ENCODE measurements at places on chromosomes 13 and 19.

DNA sequence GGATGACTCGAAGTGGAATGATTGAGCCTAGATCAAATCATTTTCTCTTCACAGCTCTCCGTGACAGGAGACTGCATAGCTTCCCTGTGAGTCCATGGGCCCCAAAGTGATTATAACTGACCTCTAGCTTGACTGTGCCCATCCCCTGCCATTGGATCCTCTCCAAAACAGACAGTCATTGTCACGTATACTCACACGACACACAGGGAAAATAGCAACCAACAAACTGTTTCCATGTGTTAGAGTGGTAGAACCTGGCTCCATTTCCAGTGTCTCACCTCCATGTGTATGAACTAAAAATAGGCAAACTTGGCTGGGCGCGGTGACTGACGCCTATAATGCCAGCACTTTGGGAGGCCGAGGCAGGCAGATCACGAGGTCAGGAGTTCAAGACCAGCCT is 48.8 kb upstream of the NPAS1 start:
- no peak for DNase-seq

DNA sequence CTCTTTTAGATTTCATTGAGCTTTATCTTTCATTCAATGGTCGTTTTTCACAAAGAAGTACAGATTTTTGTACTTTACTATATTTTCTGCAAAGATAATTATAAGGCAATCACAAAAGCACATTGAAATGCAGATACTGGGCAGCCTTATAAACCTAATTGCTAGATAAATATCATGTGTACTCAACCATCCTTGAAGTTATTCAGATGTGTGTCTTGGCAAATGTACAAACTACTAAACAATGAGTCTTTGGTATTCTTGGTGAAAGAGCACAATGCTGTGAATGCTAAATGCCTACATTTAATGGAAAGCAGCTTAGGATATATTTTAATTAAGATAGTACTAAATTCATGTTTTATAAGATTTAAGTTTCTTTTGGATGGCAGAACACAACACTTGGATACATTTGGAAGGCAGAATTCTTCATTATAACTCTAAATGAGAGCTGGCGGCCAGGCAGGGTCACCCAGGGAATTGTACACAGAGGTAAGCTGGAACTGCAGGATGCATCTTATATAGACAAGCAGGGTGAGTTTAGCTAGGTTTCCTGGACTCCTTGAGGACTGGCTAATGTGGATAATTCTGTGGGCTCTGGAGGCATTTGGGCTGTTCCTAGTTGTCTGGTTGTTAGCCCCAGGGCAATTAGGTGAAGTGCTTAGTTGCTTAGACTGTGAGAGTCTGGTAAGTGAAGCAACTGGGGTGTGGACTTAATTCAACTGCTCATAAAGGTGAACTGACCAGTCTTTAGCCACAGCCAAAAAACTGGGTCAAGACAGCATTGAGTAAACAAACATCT is 286.6 kb downstream of the PCDH20 start:
- no peak for DNase-seq

GRCh38 chr13:21901336-21901735 is 230.5 kb downstream of the FGF9 start:
- DNase-seq: no peak

DNA sequence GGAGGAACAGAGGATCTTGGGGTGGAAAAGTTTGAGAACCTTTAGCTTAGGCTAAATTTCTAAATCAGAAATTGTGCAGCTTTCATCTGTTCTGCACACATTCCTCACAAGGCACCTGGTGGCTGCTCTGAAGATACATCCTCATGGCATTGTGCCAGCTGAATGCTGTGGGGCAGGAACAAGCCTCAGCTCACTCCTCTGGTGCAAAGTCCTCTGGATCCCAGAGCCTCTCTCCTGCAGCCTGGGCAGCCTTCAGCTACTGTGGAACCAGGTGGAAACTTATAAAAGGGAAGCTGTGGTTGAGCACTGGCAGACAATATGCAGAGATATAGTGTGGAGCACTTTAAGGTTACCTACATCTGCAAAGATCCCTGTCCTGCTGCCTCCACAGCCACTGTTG is 72.3 kb downstream of the KCTD12 start:
- no peak for DNase-seq

- DNase-seq: no peak
Observed at GRCh38 chr19:44438441-44438840, 9.8 kb downstream of the ZNF229 start.

DNA sequence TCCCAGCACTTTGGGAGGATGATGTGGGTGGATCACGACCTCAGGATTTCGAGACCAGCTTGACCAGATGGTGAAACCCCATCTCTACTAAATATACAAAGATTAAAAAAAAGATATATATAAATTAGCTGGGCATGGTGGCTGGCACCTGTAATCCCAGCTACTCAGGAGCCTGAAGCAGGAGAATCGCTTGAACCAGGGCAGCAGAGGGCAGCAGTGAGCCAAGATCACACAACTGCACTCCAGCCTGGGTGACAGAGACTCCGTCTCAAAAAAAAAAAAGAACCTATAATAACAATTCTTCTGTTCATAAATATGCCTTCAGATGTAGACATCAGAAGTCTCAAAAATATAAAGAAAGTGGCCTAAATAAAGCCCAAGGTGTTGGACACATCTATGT is 7.6 kb downstream of the ZNF737 start:
- no peak for DNase-seq

GRCh38 chr19:3167533-3168272 is 10.9 kb upstream of the S1PR4 start:
- DNase-seq: no peak

GRCh38 chr13:98406427-98406826 is 170.5 kb downstream of the STK24 start:
- no peak for DNase-seq

DNA sequence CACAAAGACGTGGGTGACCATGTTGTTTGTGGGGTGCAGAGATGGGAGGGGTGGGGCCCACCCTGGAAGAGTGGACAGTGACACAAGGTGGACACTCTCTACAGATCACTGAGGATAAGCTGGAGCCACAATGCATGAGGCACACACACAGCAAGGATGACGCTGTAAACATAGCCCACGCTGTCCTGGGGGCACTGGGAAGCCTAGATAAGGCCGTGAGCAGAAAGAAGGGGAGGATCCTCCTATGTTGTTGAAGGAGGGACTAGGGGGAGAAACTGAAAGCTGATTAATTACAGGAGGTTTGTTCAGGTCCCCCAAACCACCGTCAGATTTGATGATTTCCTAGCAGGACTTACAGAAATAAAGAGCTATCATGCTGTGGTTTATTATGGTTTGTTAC is 5.6 kb downstream of the KLK2 start:
- no peak for DNase-seq

DNA sequence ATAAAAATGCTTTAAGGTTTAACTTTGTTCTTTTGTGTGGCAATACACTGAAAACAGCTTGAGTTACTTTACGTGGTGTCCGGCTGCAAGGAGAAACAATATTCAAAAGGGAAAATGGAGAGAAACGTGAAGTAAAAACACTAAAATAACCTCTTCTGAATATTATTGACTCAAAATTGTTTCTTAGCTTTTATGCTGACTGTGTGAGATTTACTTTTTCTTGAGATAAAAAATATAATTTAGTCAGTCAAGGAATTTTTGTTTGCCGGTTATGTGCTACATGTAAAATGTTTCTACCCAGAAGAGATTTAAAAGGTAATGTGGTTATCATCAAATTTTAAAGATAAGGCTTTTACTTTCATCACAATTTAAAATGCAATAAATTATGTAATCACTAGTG is 200.6 kb upstream of the GPC6 start:
- no peak for DNase-seq

DNA sequence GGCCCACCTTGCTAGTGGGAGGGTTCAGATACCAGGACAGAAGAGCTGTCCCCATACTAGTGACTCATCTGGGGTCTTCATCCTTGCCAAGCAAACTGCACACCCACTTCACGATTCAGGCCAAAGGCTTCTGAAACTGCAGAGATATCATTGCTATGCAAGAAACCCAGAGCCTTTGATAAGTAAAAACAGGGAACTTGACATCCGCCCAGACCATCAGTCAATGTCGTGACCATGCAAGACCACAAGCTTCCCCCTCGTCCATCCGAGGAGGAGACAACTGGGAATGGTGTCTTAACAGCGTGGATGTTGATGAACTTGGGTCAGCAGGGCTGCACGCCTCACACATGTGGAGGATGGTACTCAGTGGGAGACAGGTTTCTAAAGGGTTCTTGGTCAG is 58.0 kb downstream of the ABCC4 start:
- DNase-seq: no peak

- no peak for DNase-seq
Observed at GRCh38 chr19:50423279-50424113, 4.8 kb downstream of the SPIB start.

DNA sequence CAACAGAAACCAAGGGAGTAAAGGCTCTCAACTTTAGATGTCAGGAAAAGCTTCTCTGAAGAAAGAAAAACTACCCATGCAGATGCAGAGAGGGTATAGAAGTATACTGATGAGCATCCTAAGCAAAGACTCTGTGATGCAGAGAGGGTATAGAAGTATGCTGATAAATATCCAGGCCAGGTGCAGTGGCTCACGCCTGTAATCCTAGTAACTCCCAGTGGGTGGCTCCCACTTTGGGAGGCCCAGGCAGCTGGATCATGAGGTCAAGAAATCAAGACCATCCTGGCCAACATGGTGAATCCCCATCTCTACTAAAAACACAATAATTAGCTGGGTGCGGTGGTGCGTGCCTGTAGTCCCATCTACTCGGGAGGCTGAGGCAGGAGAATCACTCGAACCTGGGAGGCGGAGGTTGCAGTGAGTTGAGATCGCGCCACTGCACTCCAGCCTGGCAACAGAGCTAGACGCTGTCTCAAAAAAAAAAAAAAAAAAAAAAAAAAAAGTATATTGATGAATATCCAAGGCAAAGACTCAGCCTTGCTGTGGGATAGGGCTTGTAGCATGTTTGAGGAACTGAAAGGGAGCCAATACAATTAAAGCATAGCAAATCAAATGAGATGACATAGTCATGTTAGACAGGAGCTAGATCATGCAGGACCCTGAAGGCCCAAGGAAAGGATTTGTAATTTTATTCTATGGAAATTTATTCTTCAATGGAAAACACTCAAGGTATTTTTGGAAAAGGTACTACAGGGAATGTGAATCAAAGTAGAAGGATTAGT is 14.9 kb downstream of the UBL3 start:
- DNase-seq: no peak

GRCh38 chr19:4372165-4373012 is 28.0 kb downstream of the SH3GL1 start:
- no peak for DNase-seq

- DNase-seq: peak; percentile 73
Observed at GRCh38 chr19:44808463-44809371, at the start of gene BCAM. BCAM (plus strand) TSS chr19:44809103; CDS start chr19:44809125, 22 bp downstream.

DNA sequence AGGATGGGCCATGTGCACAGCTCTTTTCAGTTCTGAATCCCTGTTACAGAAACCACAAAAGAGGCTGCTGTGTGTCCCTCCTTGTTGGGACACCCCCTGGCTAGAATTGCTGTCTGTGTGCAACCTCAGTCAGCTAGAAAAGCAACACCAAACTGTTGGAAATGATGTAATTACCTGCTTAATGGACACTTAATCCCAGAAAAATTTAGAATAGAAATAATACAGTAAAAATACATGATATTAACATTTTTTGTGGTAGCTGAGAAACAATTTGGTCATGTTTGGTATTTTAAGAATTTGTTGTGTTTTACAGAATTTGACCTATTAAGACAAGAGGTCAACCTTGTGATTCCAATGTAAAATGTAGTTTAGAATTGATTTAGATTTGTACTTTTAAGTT is 46.8 kb downstream of the FAM124A start:
- DNase-seq: no peak

DNA sequence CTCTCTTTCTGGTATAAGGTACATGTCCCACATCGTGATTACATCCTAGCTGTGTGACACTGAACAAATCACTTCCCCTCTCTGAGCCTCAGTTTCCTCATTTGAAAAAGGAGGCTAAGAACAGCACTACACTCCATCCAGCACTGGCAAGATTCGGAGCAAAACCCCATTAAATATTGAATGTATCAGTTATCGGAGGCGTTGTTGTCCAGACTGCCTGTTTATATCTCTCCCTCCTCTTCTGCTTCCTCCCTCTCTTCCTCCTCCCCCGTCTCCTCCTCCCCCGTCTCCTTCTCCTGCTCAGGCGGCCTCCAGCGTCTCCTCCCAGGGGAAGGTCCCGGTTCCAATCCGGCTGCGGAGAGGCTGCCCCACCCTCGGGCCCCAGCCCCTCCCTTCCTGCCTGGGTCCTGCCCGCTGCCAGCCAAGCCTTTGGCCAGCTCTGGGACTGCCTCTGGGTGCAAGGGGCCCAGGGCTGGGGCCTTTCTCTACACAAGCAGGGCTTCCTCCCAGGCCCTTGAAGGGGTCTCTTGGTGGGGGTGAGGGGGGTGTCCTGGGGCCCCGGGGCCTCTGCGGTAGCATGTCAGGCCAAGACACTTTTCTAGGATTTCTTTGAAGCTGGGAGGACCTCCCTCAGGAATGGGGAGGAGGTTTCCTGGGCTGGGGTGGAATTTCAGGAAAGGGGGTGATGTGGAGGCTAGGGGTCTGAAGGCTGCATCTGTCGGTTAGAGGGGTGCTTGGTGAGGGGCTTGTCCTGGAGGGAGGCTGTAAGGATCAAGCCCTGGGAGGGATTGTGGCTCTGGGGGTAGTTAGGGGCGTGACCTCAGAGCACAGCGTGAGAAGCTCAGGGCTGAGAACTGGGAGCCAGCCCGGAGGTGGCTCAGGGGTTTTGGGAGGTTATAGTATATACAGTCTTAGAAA is 1.9 kb downstream of the RRAS start:
- no peak for DNase-seq

GRCh38 chr13:27004866-27005265 is 166.7 kb downstream of the USP12 start:
- no peak for DNase-seq

DNA sequence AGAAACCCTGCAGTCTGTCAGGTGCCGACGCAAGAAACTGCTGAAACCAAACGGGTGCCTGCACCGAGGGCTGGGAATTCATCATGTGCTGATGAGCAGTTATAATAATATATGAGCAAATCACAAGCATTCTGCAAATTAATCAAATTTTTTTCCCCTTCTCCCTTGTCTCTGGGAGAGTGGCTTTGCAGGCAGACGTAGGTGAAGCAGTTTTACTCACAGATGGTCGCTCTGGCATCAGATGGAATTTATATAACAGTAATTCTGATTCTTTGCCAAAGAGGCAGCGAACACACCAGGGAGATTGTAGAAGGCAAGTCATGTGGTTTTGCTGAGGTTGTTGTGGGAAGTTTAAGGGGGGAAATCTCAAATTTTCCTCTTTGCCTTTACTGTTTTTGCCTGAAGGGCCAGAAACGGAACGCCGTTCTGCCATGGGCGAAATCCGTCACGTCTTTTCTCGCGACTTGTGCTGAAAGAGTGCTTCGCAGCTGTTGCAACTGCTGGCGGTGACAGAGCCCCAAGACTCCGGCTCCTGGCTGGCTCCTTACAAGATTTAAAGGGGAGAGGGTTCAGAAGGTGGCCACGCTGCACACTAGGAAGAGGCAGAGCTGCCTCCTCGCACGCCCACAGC is 320.1 kb downstream of the ZNF536 start:
- DNase-seq: no peak

GRCh38 chr19:47518139-47518538 is 3.3 kb upstream of the NAPA start:
- no peak for DNase-seq
